ENCODE measurements at places on chromosomes 2 and 18.

GRCh38 chr2:39932198-39932597, 153.1 kb upstream of the THUMPD2 start:
- no peak for DNase-seq

DNA sequence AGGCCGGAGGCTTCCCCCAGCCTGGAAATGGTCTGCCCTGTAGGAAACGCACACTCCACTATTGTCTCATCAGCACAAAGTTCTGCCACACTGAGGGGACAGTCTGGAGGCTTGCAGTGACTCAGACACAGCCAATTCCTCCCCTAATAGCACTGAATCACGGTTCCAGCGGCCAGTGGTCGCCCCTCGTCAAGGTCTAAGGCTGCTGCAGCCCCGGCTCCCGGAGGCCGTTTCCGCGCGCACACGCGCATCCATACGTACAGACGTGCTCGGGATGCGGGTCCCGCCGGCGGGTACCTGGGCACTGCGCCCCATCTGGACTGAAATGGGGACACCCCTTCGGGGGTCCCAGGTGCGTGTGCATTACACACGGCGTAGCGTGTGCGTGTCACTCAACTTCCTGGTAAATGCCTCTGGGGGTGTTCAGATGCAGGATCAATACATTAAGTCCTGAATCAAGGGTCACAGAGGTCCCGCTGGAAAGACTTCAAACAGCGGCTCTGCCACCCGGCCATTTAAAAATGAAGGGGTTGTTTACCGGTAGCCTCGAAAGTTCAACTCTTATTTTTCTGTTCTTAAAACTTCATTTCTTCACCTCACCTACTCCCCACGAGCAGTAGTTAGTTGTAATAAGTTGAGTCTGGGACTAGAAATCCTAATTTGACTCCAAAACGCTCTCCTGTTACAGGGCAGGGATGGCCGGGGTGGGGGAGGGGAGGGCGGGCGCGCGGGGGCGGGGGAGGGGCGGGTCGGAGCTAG, 572 bp upstream of the ZNF516 start:
- DNase-seq: peak; percentile 64

- peak; percentile 88 for DNase-seq
Measured at GRCh38 chr2:219029829-219030165, 11.5 kb downstream of the CFAP65 start.

- DNase-seq: no peak
Measured at GRCh38 chr2:232286001-232286868, 92.3 kb upstream of the ALPP start.

- DNase-seq: no peak
Measured at GRCh38 chr2:76808732-76809131, 713.4 kb downstream of the LRRTM4 start.
